A549 treated with dexamethasone at 1 μM for 4 hours (cell line): ENCODE measurements at places on chromosomes 4 and X. TPM values are rescaled to one million over a fixed set of nuclear protein-coding genes. Genes with fewer than 3 reads are reported as not detected.

The CXCR3 gene
- 0.06 to 0.12 TPM (median 0.10 TPM) in 5 replicates for total RNA-seq

The ZDHHC9 gene
- 59.1 to 69.1 TPM (median 66.5 TPM) in 5 replicates for total RNA-seq

The SEL1L3 gene
- total RNA-seq, result 21.7 to 33.7 TPM (median 27.9 TPM) in 5 replicates

The NDP gene
- not detected in 5 replicates for total RNA-seq

The EFHC2 gene
- 0.20 to 0.46 TPM (median 0.27 TPM) in 5 replicates for total RNA-seq

The ZNF157 gene
- total RNA-seq, result 0.05 TPM in 2 of 5 replicates, not detected in the others

The SEC24B gene
- total RNA-seq, result 16.0 to 25.6 TPM (median 23.0 TPM) in 5 replicates

The FGF2 gene
- 27.3 to 61.3 TPM (median 49.2 TPM) in 5 replicates for total RNA-seq
